ENCODE measurements at places on chromosomes 11 and 22.
A peak's percentile ranks its signal among the peaks of the same experiment; 100 is the strongest.

DNA sequence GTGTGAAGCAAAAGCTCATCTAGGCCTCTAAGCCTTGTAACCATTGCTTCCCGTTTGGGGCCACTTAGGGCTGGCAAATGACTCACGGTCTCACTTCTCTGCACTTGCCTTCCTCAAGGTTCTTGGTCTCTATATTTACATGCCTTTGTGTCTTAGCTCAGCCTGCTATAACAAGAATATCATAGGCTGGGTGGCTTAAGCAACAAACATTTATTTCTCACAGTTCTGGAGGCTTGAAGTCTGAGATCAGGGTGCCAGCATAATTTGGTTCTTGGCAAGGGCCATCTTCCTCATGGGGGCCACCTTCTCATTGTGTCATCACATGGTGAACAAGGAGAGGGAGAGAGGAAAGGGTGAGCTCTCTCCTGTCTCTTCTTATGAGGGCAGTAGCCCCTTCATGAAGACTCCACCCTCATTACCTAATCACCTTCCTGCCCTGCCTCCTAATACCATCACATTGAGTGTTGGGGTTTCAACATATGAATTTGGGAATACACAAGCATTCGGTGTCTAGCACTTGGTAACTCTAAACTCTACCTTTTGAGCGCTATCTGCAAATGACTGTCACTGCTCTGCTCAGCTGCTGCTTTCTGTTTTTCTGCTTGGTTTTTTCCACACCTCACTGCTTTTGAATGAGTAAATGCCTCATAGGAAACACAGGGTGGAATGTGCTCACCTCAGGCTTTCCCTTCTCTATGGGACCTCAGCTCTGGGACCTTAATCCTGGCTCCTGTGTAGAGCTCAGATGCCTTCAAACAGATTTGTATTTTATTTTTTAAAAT lies 16.2 kb upstream of the ME3 start:
- no peak for DNase-seq

GRCh38 chr11:107018219-107018901 lies at the start of gene GUCY1A2:
TSS of gene GUCY1A2 (minus strand) at chr11:107018476. CDS start at chr11:107018055, 421 bp downstream.
- peak; percentile 4 for DNase-seq

DNA sequence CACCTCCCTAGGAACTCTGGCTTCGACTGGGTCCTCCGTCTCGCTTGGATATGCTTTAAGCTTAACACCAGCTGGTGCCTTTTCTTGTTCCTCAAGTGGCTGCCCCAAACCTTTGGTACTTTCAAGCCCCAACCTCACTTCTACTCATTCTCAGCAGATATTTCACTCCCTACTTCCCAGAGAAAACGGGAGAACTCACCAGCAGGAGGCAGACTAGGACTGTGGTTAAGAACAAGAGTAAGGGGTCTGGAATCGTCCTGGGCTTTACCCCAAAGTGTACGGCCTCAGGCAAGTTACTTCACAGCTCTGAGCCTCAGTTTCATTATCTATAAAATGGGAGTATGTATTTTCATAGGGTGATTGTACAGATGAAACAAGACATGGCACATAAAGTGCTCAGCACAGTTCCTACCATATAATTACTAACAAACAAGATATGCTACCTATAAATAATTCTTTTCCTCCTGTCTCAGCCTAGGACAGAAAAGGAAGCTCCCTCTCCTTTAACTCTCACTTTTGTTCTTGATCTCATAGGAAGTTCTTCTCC lies 37.8 kb downstream of the PAMR1 start:
- DNase-seq: peak; percentile 22

DNA sequence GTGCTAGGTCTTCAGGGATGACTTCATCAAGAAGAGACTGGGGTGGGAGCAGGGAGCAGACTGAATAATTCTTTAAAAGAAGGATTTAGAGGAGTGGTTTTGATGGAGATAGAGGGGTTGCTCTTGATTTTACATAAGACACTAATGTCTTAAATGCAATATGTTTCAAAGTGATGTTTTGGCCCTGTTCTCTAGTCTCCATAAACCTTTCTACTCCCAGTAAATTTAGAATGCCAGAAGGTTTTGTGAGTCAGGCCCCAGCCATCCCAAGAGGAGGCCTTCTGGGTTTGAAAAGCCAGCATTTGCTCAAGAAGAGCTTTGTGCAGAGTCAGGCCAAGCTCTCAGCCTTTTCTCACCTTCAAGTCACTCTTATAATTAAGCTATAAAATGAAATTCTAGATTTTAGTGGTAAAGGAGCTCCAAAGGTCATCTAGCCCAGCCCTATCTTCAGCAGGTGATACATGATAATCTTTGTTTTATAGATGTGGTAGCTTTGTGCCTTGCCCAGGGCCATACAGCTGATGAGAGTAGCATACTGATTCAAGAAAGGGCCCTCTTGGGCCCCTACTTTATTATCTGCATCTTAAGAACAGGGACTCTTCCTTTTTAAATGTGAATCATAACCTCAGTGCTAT lies 122.8 kb upstream of the MTNR1B start:
- no peak for DNase-seq

- DNase-seq: peak; percentile 81
These were observed 17.5 kb downstream of the BCR start for GRCh38 chr22:23197836-23198235.

DNA sequence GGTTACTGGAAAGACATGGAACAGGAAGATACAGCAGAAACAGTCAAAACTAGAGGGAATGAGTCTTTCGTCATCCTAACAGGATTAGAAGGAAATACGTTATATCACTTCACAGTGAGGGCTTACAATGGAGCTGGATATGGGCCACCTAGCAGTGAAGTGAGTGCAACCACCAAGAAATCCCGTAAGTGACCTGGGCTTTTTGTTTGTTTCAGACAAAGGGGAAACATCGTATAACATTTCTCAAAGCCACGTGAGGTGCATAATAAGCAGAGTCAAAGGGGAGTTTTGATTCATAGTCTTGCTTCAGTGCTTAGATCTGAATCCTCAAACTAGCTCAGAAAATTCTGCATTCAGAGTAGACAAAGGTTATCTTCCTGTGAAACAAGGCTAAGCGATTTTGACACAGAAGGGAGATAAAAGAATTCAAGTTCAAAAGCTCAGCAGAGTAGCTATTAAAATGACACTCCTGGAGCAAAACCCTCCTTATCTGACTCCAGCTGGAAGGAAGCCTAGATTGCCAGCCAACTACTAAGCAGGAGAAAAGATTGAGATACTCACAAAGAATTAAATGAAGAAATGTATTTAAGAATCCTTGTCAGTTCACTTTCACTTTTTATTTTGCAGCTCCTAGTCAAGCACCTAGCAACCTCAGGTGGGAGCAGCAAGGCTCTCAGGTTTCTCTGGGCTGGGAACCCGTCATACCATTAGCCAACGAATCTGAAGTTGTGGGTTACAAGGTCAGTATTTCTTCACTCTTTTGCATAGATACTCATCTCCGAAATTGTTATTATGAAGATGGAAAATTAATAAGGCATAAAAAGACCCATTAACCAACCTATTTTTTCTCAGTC lies 346.4 kb upstream of the ARHGAP42 start:
- no peak for DNase-seq

DNA sequence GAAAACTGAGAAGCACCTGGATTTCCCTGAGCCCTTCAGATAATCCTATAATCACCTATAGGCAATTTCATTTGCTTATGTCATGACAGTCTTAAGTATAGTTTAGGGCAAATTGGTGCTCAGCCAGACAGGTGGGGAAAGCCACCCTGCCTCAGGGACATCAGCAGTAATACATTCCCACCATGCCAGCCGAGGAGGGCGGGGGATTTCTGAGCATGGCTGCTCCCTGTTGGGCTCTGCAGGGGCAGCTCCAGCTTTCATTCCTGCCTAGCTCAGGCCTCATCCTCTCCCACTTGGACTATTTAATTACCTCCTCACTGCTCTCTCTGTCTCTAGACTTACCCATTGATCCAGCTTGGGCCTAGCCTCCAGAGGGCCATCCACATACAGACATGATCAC lies 9.0 kb upstream of the DRD2 start:
- DNase-seq: no peak

DNA sequence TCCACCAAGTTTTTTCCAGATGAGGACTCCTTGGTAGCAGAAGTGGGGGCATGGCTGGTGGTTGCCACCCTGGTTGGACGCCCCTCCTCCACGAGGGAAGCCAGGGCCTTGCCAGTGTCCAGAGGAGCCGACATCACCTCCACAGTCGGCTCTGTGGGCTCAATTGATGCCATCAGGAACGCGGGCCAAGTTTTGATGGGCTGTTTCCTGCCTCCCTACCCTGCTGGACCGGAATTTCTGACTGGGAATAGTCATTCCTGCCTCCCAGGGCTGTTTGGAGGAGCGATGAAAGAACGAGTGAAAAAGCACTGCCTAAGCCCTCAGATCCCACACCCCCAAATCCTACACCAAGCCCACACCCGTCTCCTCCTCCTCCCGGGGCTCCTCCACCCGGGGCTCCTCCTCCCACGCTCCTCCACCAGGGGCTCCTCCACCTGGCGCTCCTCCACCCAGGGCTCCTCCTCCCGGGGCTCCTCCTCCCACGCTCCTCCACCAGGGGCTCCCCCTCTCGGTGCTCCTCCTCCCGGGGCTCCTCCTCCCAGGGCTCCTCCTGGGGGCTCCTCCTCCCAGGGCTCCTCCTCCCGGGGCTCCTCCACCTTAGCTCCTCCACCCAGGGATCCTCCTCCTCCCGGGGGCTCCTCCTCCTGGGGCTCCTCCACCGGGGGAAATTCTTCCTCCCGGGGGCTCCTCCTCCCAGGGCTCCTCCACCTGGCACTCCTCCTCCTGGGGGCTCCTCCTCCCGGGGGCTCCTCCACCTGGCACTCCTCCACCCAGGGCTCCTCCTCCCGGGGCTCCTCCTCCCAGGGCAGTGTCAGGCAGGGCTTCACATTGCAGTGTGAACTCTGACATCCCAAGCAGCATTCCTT lies 10.0 kb upstream of the PRR5 start:
- DNase-seq: peak; percentile 50

DNA sequence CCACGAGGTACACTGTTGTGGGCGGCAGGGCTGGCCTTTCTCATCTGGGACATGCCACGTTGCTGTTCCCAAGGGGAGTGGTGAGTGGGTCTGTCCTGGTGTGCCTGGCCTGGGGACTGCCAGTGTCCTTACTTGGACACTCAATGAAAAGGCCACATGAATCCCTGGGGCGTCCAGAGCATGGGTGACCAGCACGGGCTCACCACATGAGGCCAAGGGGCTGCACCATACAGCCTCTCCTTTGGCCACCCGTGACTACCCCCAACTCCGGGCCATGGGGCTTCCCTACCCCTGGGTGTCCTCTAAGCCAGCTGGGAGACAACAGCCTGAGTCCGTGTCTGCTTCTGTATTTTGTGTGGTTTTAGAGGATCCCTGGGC lies 20.2 kb upstream of the TXNRD2 start:
- DNase-seq: no peak

DNA sequence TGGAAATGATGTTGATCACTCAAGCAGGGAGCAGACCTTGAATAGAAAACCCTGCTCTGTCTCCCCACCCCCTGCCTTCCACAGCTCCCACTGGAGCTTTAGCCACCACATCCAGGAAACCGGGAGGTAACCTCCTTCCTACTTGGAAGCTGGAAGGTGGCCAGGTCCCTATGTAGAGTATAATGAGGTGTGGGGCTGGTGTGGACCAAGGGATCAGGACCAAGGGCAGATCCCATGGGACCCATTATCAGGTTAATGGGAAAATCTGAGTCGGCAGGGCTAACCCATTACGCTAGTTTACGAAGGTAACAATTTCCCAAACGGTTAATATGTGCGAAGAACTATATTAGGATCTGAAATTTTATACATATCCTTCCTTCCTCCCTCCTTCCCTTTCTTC lies 321.9 kb downstream of the MIAT start:
- no peak for DNase-seq

DNA sequence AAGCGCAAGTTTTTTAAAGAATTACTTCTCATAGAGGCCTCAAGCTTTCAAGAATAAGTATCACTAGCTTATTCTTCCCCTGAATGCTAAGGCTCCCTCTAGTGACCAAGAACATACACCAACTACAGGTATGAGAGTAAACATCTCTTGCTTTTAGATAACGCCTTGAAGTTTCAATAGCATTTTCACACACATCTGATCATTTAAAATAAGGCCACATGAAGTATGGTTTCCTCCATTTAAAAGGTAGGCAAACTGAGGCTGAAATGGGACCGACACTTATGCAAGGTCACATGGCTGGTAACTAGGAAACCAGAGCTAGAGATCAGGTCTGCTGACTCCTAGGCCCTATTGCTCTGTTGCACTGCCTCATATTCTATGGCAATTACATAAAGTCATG lies 66.5 kb downstream of the CCDC34 start:
- peak; percentile 15 for DNase-seq

GRCh38 chr11:45827123-45827522 lies 20.2 kb upstream of the CRY2 start:
- DNase-seq: no peak

DNA sequence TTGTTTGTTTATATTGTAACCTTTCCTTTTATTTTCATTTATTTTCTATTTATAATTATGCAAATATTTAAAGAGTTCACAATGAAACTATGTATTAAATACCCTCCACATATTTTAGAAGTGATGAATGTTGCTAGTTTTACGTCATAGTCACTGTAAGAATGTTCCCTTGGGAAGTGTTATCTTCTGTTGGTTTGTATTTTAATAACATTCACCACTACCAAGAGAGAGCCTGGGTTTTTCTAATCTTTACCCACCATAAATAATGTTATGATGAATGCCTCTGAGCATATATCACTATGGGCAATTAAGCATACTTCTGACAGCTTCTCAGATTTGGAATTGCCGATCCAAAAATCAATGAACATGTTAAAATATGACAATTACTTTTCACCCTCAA lies 80.7 kb downstream of the GGT1 start:
- DNase-seq: no peak

GRCh38 chr11:75267171-75267970 lies 26.8 kb downstream of the TPBGL start:
- no peak for DNase-seq

- no peak for DNase-seq
These were observed 885 bp downstream of the TRMU start for GRCh38 chr22:46336119-46337078.

DNA sequence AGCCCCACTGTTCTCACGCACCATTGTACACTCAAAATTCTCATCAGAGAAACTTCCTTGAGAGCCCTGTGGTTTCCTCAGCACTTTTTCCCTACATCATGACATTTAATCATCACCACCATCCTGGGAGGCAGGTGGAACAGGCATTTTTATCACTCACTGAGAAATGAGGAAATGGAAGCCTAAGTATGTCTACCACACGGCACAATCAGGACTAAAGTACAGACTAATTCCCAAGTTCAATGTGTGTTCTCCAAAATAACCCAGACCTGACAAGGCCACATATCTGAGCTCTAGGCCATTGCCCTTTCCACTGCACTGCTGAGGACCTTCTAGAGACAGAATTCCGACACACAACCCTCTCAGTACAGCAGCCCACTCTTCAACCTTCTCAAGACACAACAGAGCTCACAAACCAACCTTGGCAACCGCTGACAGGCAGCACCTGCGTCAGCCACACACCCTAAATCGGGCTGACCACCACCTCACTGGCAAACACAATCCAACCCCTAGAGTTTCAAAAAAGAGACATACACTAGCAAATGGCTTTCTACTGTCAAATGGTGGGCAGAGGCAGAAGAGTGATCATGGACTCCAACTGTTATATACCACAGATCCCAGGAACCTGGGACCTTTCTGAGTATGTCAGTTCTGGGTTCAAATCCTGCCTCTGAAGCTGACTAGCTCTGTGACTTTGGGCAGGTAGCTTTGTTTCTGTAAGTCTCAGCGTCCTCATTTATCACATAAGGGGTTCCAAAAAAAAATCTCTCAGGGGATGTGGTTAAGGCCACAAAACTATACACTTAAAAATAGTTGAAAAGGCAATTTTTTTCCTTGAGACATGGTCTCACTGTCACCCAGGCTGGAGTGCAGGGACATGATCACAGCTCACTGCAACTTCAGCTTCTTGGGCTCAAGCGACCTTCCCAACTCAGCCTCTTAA lies 16.3 kb downstream of the SMCO4 start:
- no peak for DNase-seq

- DNase-seq: peak; percentile 58
These were observed 51.5 kb upstream of the GAL start for GRCh38 chr11:68632802-68633201.
